Type B pancreatic cell (in vitro differentiated cells): ENCODE measurements at places on chromosomes 4 and X.

DNA sequence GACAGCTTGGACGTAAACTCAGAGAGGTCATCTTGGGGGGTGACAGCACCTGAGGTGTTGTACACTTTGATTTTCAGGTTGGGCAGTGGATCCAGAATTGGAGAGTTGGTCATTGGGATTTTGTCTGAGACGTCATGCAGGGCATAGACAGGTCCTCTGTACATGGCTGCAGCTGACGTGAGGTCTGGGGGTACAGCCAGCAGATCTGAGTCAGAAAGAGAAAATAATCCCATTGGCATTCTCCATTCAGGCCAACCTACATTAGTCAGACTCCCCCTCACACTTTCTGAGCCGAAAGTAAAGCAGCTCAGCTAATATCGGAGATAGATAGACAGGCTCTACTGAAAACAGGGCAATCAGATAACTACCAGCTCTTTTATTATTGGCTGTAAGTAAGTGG is 329.7 kb downstream of the UNC5C start:
- no peak for DNase-seq

GRCh38 chr4:89894649-89895550 is at the start of gene MMRN1:
MMRN1 (plus strand) TSS chr4:89894854; CDS start chr4:89894972, 118 bp downstream.
- no peak for DNase-seq

DNA sequence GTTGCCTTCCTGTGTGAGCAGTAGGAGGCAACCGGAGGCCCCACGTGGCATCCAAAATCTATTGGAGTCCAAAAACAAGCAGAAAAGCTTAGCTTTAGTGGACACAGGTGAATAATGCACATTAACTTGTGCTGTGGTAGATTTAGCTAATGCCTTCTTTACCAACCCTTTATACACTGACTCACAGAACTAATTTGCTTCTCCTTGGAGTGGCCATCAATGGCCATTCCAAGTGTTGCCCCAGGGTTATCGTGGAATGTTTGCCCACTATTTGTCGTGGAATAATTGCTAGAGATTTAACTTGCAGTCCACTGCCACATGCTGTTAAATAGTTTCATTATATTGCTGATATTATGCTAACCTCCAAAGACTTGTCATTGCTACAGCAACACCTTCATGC is 729.1 kb downstream of the STPG2 start:
- DNase-seq, result no peak

GRCh38 chr4:180617196-180617595 is 1626.0 kb upstream of the TENM3 start:
- DNase-seq, result no peak

GRCh38 chr4:155666344-155667221 is at the start of gene GUCY1A1:
GUCY1A1 (plus strand) TSS chr4:155666848; CDS start chr4:155696868, 30,020 bp downstream.
- no peak for DNase-seq

DNA sequence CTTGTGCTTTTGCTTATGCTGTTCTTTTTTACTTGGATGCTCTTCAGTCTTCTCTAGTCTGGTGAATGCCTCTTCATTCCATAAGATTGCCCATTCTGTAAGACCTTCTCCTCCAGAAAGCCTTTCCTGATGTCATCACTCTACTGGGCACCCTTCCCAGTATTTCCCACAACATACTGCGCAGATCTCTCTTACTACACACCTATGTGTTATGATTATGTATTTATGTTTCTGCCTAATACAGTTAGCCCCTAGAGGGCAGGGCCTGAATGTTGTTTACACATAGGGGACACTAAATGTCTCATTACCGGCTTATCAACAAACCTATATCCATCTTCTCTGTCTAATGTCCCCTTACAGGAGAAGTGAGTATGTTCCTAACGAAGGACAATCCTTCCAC is 21.1 kb downstream of the AIFM1 start:
- DNase-seq, result no peak

DNA sequence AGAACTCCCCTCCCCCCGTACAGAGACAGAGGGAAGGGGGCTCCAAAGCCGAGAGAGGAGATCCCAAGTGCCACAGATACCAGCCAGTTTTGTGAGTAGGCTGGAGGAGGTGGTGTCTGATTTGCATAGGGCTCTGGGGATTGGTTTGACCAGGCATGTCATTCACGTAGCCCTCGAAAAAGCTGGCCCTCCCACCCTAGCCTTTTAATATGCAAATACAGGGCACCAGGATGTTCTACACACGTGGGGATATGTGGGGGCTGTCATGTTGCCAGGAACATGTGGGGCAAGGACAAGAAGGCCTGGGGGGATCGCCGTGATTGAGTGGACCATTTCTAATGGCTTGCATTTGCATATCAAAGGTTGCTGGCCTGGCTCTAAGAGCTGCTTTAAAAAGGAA is 272.9 kb downstream of the PPP1R2C start:
- DNase-seq, result no peak
